Body of pancreas (tissue), 4 donors: ENCODE measurements at places on chromosomes 4 and X.

DNA sequence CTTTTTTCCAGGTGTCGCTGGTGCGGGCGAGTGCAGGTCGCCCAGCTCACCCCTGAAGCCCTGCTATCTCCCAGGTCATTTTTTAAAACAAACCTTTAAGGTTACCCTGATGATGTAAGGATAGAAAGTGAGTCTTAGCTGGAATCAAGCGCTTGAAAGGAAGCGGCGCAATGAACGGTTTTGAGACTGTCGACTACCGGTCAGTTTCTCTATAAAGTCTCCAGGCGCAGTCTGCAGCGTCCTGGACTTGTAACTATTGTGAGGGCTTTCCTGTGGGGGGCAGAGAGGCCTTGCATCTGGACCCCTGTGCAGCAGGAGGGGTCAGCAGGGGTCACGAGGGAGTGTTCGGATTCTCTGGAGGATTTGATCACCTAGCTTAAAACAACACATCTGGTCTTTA lies 1.6 kb downstream of the KIT start:
- no peak for DNase-seq

- no peak for DNase-seq
Observed at GRCh38 chr4:117455088-117455487, 369.7 kb upstream of the TRAM1L1 start.

- DNase-seq, result no peak
Observed at GRCh38 chr4:106287353-106287969, 28.5 kb downstream of the TBCK start.

- no peak for DNase-seq
Observed at GRCh38 chr4:139312552-139313332, 10.5 kb upstream of the NDUFC1 start.

- no peak for DNase-seq
Observed at GRCh38 chr4:67436742-67437141, 108.6 kb downstream of the CENPC start.

DNA sequence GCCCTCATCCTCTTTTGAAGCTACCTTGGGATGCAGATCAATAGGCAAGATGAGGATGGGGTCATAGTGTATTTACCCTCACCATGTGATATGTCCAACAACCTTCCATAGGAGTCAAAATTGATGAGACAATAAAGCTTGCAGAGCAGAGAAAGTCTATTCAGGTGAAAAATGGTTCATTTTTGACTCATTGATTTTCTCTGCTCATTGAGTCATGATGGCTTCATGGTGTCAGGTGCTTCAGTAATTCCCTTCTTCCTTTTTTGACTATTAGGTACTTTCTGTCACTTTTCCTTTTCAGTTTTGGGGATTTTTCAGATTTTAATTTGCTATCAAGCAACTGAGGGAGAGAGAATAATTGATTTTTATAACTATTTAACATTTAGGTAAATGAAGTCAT lies 55.9 kb upstream of the IL2 start:
- DNase-seq, result no peak

DNA sequence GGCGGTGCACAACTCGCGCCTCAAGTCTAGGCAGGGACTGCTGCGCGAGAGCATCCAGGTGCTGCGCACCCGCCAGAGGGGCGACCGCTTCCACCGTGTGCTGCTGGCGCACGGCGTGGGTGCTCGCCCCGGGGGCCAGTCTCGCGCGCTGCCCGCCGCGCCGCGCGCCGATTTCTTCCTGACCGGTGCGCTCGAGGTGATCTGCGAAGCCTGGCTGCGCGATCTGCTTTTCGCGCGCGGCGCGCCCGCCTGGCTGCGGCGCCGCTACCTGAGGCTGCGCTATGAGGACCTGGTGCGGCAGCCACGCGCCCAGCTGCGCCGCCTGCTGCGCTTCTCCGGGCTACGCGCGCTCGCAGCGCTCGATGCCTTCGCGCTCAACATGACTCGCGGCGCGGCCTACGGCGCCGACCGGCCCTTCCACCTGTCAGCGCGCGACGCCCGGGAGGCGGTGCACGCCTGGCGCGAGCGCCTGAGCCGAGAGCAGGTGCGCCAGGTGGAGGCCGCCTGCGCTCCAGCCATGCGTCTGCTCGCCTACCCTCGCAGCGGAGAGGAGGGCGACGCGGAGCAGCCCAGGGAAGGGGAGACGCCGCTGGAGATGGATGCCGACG lies 1.3 kb downstream of the CHST7 start:
- no peak for DNase-seq

DNA sequence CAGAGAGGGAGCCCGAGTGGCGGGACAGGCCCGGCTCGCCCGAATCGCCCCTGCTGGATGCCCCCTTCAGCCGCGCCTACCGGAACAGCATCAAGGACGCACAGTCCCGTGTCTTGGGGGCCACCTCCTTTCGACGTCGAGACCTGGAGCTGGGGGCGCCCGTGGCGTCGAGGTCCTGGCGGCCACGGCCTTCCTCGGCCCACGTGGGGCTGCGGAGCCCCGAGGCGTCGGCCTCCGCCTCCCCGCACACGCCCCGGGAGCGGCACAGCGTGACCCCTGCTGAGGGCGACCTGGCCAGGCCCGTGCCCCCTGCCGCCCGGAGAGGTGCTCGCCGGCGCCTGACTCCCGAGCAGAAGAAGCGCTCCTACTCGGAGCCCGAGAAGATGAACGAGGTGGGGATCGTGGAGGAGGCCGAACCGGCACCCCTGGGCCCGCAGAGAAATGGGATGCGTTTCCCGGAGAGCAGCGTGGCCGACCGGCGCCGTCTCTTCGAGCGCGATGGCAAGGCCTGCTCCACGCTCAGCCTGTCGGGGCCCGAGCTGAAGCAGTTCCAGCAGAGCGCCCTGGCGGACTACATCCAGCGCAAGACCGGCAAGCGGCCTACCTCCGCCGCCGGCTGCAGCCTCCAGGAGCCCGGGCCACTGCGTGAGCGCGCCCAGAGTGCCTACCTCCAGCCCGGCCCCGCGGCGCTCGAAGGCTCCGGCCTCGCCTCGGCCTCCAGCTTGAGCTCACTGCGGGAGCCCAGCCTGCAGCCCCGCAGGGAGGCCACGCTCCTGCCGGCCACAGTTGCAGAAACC lies 156.9 kb downstream of the SOWAHB start:
- no peak for DNase-seq

GRCh38 chrX:136761421-136761820 lies 19.3 kb downstream of the ARHGEF6 start:
- DNase-seq, result no peak

- DNase-seq, result no peak
Observed at GRCh38 chrX:19698122-19698521, 182.8 kb upstream of the MAP3K15 start.

GRCh38 chrX:30248854-30249253 lies 1.9 kb downstream of the MAGEB1 start:
- no peak for DNase-seq

GRCh38 chrX:1902901-1903235 lies 288.0 kb downstream of the ASMT start:
- no peak for DNase-seq

- no peak for DNase-seq
Observed at GRCh38 chr4:122576261-122577188, 44.3 kb downstream of the IL21 start.

GRCh38 chrX:103949506-103949905 lies 12.9 kb upstream of the TMSB15B start:
- DNase-seq, result no peak

DNA sequence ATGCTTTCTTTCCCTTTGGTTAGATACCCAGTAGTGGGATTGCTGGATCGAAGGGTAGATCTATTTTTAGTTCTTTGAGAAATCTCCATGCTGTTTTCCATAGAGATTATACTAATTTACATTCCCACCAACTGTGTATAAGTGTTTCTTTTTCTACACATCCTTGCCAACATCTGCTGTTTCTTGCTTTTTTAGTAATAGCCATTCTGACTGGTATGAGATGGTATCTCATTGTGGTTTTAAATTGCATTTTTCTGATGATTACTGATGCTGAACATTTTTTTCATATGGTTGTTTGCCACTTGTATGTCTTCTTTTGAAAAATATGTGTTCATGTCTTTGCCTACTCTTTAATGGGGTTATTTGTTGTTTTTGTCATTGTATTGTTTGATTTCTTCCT lies 6.6 kb upstream of the AGA start:
- no peak for DNase-seq

DNA sequence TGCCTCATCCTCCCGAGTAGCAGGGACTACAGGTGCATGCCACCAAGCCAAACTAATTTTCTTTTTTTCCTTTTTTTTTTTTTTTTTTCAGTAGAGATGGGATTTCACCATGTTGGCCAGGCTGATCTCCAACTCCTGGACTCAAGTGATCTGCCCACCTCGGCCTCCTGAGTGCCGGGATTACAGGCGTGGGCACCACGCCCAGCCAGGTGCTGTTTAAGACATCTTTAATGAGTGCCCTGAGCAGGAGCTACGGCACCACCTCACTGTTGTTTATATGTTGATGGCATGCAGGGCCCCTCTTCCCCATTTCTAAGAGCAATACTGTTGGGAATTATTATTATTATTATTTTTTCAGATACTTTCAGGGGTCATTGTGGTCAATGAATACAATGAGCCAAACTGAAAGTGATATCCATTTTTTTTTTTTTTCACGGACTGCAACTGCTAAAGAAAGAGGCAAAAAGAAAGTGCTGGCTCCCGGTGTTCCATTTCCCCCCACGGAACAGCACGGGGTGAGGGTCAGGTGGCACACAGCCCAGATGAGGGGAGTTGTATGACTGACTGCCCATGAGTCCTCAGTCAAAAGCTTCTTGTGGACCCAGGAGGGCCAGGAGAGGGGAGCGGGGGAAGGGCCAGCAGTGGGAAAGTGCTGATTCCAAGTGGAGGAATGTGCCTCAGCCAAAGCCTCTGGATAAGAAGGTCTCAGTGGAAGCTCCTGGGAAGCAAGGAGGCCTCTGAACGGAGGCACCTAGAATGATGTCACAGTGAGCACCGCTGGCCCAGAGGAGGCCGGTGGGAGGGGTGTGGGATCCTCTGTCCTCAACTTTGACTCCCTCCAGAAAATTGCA lies 101.8 kb upstream of the HPF1 start:
- DNase-seq, result no peak

- no peak for DNase-seq
Observed at GRCh38 chr4:147943159-147943638, 211.3 kb downstream of the ARHGAP10 start.
